ENCODE measurements at places on chromosomes 2 and 18. TPM values are rescaled to one million over a fixed set of nuclear protein-coding genes. Genes with fewer than 3 reads are reported as not detected.

GRCh38 chr2:150133623-150134022 is 353.8 kb downstream of the RND3 start:
- peak; percentile 83 for DNase-seq

- no peak for DNase-seq
These were observed 569.0 kb downstream of the DCDC2C start for GRCh38 chr2:4272261-4272858.

ELOA2 gene
- polyA plus RNA-seq, result 0.32 TPM

COL5A2 gene
- polyA plus RNA-seq, result 29.5 TPM

DNA sequence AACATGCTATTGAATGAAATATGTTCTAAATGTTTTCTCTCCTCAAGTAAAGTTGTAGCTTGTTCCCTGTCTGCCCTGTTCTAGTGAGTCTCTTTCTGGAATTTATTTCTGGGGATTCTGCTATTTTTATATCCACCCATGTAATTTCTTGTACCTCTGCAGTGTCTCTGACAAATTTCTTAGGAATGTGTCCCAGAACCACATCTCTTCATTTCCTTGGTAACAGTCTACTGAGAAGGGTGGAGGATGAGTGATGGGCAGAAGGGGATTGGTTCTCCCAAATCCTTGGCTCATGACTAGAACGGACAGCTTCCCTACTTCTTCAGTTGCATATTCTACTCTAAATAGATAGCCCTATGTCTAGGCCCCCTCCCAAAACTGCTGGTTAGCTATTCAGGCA is 490.6 kb upstream of the LINC00305 start:
- DNase-seq, result no peak

DNA sequence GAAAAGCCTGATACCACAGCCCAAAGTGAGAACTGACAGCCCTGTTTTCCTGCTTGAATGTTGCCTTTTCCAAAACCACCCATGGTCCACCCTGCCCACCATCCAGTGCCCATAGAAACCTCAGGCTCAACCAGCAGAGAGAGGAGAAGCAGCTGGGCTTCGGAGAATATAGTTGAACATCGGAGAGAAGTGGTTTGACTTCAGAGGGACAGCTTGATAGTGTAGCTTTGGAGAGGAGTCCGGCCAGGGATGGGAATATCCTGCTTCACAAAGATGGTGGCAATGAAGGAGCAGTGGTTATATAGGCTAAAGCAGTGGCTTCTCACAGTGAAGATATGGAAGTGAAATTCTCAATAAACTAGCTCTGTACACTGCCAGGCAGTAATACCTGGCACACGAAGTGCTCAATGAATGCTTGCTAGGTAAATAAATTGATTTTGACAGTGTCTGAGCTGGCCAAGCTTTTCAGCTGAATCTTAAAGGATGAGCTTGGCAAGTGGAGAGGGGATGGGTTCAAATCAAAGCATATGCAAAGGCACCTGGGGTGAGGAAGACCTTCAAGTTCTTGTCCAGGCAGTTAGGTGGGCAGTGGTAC is 21.2 kb downstream of the AFF3 start:
- no peak for DNase-seq

DNA sequence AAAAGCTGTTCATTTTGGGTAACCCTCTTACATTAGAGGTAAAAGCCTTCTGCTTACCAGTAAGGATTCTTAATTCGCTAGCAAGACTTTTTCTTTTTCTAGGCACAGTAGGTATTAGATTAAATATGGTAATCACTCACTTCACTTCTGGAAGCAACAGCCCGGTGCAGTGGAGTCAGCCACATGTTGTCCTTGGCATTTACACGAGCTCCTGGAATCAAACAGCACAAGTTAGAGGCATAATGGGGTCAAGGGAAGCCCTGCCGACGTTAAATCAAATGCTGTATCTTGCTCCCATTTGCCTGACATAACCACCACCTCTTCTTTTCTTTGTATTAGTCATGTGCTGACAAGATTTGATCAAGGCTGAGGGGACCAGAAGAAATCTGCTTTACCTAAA is 174.1 kb downstream of the ANKRD44 start:
- DNase-seq, result no peak

ZEB2 gene
- polyA plus RNA-seq, result 16.8 TPM

GRCh38 chr2:128275498-128276045 is 43.1 kb downstream of the HS6ST1 start:
- DNase-seq, result no peak

GRCh38 chr2:10003206-10004125 is 39.9 kb upstream of the KLF11 start:
- no peak for DNase-seq

- peak; percentile 5 for DNase-seq
These were observed 73.3 kb downstream of the TXNL1 start for GRCh38 chr18:56565046-56565445.

- DNase-seq, result no peak
These were observed 161.1 kb downstream of the KCNH7 start for GRCh38 chr2:162677476-162677875.

HOXD8 gene
- not detected for polyA plus RNA-seq

GRCh38 chr2:150063931-150064548 is 423.4 kb downstream of the RND3 start:
- no peak for DNase-seq

DNA sequence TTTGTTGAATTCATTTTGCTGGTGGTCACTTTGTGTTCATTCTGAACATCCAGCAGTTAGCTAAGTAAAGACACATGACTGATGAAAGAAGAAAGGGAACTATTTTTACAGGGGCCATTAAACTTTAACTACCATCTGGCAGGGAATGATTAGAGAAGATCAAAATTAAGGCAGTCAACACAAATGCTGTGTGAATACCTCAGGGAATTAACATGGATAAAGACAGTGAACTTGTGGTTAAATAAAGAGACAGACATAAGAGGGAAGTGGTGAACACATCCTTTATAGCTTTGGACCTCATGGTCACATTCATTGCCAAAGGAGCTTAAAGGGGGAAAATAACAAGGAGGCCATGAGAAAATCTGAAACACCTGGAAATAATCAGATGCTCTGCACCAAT is 52.6 kb upstream of the ATP5MC3 start:
- DNase-seq, result no peak

GAREM1 gene
- polyA plus RNA-seq, result 17.3 TPM

DNA sequence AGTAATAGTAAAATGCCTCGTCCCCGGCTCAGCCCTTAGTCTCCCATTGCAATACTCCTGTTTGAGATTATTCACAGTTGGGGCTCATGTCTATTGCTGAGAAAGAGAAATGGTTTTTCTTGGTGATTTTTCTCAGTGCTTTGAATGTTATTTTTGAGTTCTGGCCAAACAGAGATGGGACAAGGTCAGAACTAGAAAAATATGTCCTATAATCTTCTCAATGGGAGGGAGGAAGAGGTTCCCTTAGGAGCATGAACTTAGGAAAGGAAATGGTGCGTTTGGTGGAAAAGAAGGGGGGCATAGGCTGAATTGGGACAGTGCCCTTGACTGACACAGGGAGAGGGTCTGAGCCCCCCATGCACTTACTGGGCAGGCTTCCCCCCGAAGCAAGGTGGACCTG is 133.8 kb downstream of the AGAP1 start:
- no peak for DNase-seq

KCNS3 gene
- polyA plus RNA-seq, result 9.0 TPM

ALPI gene
- polyA plus RNA-seq, result not detected

EVX2 gene
- polyA plus RNA-seq, result not detected

MARCHF4 gene
- polyA plus RNA-seq, result not detected

- no peak for DNase-seq
These were observed 85.2 kb upstream of the RPE start for GRCh38 chr2:209917154-209917771.

BMP10 gene
- polyA plus RNA-seq, result 0.35 TPM

GRCh38 chr2:98907966-98908905 is 27.8 kb downstream of the CRACDL start:
- DNase-seq, result no peak

TDRD15 gene
- polyA plus RNA-seq, result not detected

DNA sequence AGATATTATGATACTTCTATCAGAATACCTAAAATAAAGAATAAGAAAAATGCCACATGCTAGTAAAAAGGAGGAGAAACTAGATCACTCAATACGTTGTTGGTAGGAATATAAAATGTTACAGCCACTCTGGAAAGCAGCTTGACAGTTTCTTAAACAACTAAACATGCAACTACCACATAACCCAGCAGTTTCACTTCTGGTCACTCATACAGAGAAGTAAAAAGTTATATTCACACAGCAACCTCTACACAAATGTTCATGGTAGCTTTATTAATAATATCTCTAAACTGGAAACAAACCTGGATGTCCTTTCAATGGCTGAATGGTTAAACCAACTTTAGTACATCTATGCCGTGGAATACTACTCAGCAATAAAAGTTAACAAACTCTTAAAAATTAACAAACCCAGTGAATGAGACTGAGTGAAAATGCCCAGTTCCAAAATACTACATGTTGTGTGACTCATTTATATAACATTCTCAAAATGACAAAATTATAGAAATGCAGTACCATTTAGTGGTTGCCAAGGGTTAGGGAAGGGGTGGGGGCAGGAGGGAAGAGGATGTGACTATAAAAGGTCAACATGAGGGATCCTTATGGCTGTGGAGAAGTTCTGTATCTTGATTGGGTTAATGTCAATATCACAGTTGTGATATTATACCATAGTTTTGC is 124.1 kb downstream of the MMADHC start:
- DNase-seq, result no peak

DNA sequence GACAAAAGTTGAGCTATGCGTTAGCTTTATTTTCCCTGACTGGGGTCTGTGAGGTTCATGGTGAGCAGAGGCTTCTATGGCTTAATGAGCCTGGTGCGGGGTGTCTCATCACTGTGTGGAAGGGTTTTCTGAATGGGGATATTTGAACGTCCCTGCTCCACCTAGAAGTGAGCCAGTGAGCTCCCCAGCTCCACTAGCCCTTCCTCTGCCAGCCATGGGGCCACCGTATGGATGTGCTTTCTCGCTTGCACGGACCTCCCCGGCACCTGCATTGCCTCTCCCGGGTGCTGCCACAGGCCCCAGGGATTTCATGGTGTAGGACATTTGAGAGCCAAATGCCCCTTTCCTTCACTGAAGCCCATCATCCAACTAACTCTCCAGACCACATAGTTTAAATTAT is 37.8 kb downstream of the CYP26B1 start:
- no peak for DNase-seq

DNA sequence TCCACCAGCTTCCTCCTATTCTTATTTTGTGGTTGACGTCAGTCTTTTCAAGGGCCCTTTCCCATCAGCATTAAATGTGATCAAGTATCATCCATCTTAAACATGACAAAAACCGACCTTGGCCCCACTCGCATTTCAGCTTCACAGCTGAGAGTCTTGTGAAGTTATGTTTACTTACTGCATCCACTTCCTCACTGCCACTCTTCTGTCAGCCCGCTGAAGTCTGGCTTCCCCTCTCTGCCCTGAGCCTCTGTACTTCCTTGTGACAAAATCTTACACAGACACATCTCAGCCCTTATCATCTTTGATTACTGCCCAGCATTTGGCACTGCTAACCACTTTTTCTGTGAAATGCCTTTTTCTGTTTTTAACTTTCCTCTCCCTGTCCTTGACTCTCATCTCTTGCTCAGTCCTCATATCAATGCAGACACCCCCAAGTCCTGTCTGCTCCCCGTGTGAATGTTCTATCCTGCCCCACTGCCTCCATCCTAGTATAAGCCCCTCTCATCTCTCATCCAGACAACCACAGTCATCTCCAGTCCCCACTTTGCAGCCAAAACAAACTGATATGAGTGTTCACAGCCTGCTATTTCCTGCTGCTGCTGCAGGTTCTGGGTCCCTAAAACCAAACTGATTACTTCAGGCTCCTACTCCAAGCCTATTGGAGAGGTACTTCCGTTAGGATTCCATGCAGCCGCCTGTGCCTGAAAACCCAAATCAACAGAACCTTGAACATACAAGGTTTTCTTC is 31.4 kb downstream of the FOSL2 start:
- no peak for DNase-seq

DNA sequence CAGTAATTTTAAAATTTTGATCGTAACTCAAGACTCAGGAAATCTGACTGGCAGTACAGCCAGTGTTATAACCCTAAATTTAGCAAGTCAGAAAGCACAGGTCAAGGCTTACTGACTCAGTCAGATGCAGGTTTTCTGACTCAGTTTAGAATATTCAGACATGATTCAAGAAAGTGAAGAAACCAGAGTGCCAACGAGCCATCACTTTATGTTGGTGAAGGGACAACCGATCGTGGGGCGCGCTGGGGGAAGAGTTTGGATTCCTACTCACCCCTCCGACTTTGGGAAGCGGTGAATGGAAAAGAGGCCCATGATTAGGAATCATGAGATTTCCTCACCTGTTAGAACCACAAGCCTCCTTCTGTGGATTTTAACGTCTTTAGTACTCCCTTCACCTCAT is 998 bp downstream of the RNF149 start:
- no peak for DNase-seq

GRCh38 chr2:174024524-174025270 is 59.5 kb upstream of the SP3 start:
- peak; percentile 62 for DNase-seq

GRCh38 chr18:48982266-48982665 is 31.5 kb upstream of the SMAD7 start:
- DNase-seq, result no peak

SPTBN1 gene
- polyA plus RNA-seq, result 143 TPM

STARD6 gene
- polyA plus RNA-seq, result 0.72 TPM

DNA sequence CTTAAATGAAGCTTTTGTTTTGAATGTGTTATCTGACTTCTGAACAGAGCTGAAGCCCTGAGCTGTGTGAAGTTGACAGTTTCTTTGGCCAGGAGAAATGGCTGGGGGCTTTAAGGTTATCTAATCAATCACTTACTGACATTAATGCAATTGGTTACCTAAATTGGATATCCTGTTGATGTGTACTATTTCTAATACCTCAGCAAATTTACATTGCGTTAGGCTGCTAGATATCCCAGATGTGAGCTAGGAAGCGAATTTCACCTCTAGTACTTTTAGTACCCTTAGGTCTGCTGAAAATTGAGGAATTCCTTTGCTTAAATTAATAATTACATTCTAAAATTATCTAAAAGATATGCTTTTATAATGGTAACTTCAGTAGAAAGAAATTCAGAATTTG is 102.0 kb downstream of the LCLAT1 start:
- no peak for DNase-seq

LIPT1 gene
- 10.9 TPM for polyA plus RNA-seq

- DNase-seq, result no peak
These were observed 131.9 kb upstream of the ID2 start for GRCh38 chr2:8549942-8550341.

GRCh38 chr2:227813562-227814353 is at the start of gene CCL20:
Gene CCL20, plus strand, starts transcription at chr2:227813842. Its CDS starts 70 bp downstream, at chr2:227813912.
- no peak for DNase-seq

NR4A2 gene
- polyA plus RNA-seq, result 0.35 TPM

Measured in cardiac muscle cell (in vitro differentiated cells and primary cell).